Stimulated activated CD8-positive, alpha-beta memory T cell treated with anti-CD3 and anti-CD28 coated beads, Interleukin-12 subunit alpha, Interleukin-12 subunit beta, amount 100 ng/mL, for 1 hour (primary cell): ENCODE measurements at places on chromosomes 3 and 15.

- DNase-seq, result no peak
These were observed 517.5 kb upstream of the UBE2E2 start for GRCh38 chr3:22685597-22685996.

DNA sequence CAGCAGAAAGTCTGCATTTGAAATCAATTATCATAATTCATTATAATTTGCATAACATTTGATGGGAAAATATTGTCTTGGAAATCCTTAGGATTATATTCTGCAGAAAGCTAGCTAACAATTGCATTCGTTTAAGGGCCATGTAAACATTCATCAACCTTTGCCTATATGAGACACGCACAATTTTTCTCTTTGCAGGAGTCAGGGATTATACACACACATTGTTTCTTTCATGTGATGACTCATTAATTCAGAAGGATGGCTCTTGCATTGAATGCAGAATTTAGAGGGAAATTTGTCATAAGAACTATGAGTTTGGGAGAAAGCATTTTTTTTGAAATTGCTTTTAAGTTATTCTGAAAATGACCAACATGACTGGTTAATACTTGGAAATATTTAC is 844.7 kb downstream of the DIPK2A start:
- no peak for DNase-seq

- DNase-seq, result no peak
These were observed 301.3 kb upstream of the IGF1R start for GRCh38 chr15:98347001-98347400.

DNA sequence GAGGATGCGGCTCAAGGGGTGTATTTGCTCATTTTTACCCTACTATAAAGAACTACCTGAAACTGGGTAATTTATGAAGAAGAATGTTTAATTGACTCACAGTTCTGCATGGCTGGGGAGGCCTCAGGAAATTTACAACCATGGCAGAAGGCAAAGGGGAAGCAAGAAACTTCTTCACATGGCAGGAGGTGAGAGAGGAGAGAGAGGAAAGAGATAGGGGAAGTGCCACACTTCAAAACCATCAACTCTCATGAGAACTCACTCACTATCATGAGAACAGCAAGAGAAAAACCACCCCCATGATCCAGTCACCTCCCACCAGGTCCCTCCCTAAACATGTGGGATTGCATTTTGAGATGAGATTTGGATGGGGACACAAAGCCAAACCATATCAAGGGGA is 192.7 kb downstream of the DIPK2A start:
- DNase-seq, result no peak

DNA sequence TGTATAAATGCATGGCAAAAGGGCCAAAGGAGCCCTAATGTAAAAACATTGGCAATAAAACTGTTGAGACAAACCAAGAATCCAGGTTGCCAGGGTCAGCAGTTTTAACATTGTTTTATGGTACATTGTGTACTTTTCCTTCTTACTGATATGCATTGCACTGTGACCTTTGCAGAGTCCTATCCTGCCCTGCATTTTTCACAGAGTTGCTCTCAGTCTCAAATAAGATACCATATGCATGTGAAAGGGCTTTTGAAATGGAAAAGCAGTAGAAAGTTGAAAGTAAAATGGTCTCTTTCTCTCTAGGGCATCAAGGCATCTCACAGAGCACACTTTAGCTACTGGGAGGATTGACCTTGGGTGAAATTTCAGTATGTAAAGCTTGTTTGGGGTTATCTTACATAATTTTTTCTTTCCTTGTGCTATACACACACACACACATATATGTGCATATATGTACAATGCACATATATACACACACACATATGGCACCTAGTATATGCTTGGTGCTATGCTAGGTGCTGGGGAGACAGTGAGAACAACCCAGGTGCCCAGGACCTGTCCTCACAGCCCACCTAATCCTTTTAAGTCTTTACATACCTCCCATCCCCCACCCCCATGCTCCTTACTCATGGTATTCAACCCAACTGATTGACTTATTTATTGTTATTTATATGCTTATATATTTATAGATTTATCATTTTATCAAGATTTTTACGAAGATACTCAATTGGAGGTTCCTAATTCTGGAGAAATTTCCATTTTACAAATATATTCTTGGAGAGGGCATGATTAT is 1.2 kb upstream of the PPP2R3A start:
- DNase-seq, result no peak

GRCh38 chr3:187277129-187277462 is 14.4 kb downstream of the MASP1 start:
- DNase-seq, result no peak

DNA sequence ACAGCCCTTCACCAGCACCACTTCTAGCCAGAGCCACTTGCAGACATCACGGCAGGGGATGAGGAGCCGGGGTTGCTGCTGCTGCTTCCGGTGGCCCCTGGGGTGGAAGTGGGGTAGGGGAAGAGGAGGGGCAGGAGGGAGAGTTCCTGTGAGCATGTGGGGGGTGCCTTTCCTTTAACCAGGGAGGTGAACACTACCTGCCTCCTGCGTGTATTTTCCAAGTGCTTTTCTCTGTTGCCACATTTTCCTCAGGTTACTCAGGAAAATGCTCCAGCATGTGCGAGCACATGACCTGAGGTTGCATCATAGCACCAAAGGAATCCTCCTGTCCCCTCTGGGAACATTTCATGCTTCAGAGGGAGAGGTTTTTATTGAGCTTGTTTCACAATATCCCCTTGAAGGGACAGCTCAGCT is 12.2 kb upstream of the SACM1L start:
- peak; percentile 39 for DNase-seq

GRCh38 chr15:37084602-37085001 is 15.7 kb downstream of the MEIS2 start:
- DNase-seq, result no peak

DNA sequence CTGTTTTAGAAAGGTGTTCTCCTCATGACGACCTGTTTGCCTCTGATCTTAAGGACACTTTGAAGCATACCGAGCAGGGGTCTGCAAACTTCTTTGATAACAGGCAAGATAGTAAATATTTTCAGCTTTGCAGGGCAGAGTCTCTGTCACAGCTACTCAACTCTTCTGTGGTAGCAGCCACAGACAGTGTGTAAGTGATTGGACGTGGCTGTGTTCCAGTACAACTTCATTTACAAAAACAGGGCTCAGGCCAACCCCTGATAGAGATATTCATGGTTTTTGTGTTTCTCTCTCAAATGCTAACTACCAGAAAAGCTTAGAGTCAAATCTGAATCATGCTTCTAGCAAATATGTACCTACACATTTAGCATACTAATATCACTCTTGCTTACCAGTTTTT is 51.5 kb downstream of the TGFBR2 start:
- no peak for DNase-seq

DNA sequence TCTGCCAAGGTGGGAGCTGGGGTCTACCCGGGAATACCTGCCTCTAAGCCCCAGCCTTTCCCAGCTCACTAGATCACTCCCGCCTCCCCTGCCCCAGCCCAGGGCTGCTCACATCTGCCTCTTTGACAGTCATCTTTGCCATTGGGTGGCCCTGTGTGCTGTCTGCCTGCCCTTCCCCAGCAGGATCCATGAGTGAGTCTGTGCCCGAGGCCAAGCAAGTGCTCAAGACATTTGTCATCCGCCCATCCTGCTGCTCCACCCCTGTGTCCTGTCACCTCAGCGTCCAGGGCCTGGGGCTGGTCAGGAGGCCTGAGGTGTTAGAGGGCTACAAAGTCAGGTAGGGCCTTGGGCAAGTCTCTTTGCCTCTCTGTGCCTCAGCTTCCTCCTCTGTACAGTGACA is 89.4 kb downstream of the LSM3 start:
- DNase-seq, result no peak

DNA sequence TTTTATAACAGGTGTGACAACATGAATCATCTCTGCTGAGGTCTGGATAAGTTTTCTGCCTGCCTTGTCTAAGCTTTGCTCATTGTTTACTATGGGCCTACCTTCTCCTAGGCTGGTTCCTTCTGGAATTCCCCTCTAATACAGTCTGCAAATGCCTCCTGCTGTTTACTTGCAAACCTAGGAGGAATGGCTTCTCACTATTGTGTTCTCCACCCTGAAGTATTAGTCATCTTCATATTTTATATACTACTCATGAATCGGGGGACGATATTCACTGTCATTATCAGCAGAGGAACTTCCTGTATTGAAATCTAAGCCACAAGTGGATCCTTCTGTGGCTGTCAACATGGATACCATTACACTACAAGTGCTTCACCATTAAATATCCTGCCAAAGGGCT is 154.8 kb downstream of the PLCL2 start:
- DNase-seq, result no peak

DNA sequence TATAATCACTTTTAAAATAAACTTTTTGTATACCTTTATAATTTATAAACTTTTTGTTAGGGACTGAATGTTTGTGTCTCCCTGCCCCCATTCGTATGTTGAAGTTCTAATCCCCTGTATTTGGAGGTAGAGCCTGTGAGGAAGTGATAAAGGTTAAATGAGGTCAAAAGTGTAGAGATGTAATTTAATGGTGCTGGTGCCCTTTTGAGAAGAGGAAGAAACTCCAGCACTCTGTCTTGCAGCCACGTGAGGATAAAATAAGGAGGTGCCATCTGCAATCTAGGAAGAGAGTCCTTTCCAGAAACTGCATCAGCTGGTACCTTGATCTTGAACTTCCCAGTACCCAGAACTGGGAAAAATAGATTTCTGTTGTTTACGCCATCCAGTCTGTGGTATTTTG is 106.1 kb upstream of the RGMA start:
- DNase-seq, result no peak

- no peak for DNase-seq
These were observed 798.7 kb upstream of the SEMA6D start for GRCh38 chr15:46918462-46919140.

GRCh38 chr3:132232231-132232792 is 84.9 kb upstream of the ACP3 start:
- no peak for DNase-seq

DNA sequence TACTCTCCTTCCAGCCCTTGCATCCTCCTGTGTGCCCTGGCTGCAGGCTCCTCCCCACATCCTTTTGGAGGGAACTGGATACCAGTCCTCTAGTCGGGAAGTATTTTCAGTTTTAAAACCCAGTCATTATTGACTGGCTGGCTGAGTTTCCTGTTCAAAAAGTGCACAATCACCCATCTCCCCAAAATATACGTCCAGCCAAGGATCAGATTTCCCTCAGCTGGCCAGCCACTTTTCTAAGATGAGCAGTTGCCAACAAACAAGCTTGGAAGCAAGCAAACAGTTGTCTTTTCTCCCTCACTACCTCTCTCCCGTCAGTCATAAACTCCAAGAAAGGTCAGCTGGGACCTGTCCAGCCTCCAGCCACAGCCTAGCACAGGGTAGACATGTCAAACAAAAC is 147.7 kb upstream of the GALNT15 start:
- no peak for DNase-seq
